NCI-H526 treated with DMSO at 0.1 percent for 48 hours (cell line): ENCODE measurements at places on chromosomes 2 and 18.

DNA sequence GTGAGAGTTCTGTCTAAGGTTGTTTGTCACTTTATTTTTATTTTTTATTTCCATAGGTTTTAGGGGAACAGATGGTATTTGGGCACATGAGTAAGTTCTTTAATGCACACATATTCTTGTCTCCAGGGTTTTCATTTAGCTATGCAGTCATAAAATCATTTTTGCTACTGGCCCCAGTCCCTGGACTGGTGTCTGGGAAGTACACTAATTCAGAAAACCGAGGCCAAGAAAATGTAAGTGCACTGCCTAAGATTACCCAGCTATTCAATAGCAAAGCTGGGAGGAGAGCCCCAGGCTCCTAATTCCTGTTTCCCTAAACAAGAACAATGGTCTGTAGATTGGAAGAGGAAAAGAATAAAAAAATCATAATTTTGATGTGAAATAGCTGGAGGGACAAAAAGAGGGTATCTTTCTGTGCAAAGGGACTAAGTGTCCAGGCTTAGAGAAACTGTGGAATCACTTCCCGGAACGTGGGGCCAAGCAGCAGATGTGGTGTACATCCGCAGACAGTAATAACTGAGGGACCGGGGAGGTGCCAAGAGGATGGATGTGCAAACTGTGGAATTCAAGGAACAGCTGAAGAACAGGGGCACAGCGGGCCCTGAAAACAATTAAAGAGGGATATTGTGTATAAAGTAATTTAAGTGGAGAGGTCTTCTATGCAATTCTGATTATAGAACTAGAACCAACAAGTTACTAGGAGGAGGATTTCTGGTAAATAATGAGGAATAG, 236.3 kb downstream of the ACKR3 start:
- no peak for DNase-seq

- DNase-seq, result no peak
Observed at GRCh38 chr2:168375195-168375798, 80.8 kb upstream of the CERS6 start.

GRCh38 chr2:102116630-102117471, 25.7 kb upstream of the IL1R1 start:
- no peak for DNase-seq

DNA sequence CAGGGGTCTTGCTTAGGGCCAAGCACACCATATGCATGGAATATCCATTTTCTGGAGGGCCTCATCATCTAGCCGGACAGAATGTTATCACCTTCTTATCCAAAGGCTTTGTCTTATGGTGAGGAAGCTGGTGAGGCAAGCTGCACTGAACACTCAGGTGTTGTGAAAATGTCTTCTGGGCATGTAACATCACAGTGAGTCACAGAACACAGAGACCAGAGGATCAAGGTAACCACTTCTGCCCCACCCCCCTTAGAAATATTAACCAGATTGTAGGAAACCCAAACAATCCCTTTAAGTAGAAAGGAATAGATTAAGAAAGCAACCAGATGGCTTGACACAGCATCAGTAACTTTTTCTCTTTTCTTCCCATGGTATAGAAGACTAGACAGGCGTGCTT, 51.1 kb downstream of the MYO5B start:
- no peak for DNase-seq

GRCh38 chr2:71882949-71883472, 264.7 kb downstream of the CYP26B1 start:
- no peak for DNase-seq

- no peak for DNase-seq
Observed at GRCh38 chr2:237171396-237171795, 85.7 kb downstream of the COPS8 start.

DNA sequence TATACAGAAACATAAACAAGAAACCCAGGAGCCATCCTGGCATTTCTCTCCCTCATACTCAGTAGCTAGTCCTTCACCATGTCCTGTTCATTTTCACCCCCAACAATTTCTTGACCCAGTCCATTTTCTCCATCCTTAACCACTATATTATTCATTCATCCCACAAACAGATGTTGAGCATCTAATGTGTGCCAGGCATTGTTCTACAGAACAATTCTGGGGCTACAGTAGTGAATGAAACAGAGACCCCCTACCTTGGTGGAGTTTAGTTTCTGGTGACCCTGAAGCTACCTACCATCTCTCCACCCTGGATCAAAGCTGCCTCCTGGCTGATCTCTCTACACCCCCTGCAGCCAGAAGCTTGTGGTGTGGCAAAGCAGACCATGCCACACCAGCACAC, 27.5 kb upstream of the BZW1 start:
- DNase-seq, result no peak

GRCh38 chr2:45860136-45861121, 209.0 kb downstream of the PRKCE start:
- DNase-seq, result no peak

DNA sequence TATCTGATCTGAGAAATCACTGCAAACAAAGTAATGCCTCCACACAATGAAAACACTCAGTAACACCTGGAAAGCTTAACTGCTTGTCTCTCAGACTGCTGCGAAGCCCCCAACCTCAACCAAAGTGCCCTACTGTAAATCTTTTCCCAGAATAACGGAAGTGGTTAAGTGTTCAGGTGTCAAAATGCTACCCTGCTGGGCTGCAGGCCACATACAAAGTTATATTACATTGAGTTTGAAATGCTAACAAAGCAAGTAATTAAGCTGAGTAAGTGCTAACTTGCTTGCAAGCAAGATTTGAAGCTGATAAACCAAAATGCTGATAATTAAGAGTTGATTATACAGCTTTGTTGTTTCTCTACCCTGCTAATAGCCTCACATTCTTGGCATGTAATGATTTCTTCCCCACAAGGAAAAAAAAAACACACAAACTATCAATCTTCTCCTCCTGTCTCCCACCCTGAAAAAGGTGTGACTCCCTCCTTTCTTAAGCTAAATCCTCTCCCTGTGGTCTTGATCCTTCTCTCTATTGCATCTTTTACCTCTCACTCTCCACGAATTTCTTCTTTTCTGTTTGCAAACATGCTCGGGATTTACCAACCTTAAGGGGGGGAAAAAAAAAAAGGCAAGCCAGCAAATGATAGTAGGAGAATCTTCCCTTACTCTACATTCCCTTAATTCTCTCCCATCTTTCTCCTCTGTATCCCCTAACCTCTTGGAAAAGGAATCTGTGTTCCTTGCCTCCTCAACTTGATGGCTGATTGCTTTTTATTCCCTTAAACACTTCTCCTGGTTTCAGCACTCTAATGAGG, 266.8 kb upstream of the SIX3 start:
- no peak for DNase-seq

DNA sequence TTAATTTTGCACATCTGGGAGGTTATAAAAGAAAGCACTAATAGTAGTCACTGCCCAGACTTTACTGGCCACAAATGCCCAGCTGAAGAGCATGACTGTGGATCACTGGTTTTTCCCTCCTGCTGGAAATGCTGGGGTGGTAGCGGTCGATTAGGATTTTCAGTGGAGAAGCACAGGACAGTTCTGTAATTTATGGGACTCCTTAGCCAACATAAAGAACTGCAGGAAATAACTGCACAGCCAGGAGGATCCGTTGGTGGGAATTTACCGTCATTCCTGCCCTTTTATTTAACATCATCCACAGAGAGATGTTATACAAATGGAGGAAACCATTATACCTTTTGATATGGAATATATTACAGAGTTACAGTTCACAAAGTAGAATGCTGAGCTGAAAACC, 61.5 kb downstream of the TNFRSF11A start:
- no peak for DNase-seq

DNA sequence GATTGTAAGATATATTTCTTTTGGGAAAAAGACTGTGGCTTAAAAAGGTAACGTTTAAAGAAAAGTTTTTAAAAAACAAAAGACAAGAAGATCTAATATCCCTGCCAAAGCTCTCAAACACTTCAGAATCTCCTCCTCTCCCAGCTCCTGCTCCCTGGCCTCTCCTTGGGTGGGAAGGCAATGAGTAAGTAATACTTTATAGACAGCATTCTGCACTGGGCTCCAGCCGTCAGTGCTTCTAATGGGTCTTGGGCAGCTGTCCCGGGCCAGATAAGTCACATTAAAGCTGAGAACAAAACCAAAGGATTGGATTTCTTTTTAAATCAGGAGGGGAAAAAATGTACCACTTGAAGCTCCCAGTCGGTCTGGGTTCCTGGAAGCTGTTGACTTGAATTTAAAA, 133.7 kb downstream of the ALPK2 start:
- DNase-seq, result no peak

- DNase-seq, result no peak
Observed at GRCh38 chr18:79949697-79950487, 1.6 kb downstream of the SLC66A2 start.

GRCh38 chr2:201901786-201902185, 95.4 kb downstream of the CDK15 start:
- DNase-seq, result no peak

- DNase-seq, result no peak
Observed at GRCh38 chr18:36624451-36625167, 204.2 kb downstream of the TPGS2 start.

- DNase-seq, result no peak
Observed at GRCh38 chr2:134933732-134934131, 15.1 kb downstream of the CCNT2 start.

DNA sequence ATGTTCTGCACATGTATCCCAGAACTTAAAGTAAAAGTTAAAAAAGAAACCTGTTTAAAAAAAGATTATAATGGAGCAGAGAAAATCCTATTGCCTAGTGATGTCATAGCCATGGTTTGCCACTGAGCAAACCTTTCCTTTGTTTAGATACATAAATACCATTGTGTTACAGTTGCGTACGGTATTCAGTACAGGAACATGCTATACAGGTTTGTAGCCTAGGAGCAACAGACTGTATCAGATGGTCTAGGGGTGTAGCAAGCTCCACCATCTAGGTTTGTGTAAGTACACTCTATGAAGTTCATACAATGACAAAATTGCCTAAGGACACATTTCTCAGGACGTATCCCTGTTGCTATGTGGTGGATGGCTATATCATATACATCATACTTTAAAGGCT, 13.0 kb downstream of the ICA1L start:
- DNase-seq, result no peak

- no peak for DNase-seq
Observed at GRCh38 chr2:224359569-224359968, 42.3 kb downstream of the FAM124B start.

GRCh38 chr18:22591222-22591621, 173.5 kb upstream of the CTAGE1 start:
- DNase-seq, result peak; percentile 17

DNA sequence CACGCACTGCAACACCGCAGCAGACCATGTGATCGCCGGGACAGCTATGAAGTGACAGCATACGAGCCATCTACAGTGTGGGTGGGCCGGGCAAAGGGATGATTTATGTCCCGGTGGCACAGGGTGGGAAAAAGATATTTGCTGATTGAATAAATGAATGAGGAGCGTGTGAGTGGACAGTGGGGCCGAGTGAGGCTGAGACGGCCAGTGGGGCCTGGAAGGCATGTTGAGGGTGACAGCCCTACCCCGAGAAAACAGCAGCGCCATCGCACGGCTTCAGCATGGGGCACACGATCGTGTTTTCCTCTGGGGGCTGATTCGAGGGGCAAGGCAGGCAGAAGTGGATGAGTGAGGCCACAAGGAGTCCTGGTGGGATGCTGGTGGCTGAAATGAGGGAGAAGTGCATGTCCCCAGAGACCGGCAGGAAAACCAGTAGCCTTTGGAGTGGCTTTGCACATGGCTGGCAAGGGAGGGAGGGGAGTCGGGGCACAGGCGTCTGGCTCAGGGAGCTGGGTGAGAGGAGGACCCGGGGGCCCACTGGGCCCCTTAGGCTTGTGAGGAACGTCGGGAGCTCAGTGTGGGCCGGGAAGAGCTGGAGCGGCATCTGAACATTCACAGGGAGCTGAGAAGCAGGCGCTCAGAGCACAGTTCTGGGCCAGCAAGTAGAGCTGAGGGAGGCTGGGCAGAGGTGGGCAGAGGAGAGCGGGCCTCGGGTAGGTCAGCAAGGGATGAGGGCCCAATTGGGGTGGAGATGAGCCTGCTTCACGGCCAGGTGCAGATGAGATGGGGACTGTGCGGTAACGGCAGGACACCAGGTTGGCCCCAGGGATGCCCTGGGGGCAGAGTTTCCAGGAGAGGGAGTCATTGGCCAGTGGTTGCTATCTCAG, 32.1 kb upstream of the MAL start:
- DNase-seq, result no peak

DNA sequence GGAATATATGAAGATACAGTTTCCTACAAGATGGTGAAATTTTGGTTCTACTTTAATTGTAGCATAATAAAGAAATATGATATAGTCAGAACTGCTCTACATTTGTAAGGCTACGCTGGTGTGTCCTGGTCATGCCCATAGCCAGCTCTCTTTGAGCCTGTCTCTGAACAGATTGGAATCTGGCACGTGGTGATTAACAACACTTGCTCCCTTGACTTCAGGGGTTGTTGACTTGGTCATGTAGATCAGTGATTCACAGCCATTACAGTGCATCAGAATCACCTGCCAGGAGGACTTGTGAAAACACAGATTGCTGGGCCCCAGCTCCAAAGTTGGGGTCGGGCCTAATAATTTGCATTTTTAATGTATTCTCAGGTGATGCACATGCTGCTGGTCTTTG, 80.4 kb downstream of the PTPRM start:
- no peak for DNase-seq

DNA sequence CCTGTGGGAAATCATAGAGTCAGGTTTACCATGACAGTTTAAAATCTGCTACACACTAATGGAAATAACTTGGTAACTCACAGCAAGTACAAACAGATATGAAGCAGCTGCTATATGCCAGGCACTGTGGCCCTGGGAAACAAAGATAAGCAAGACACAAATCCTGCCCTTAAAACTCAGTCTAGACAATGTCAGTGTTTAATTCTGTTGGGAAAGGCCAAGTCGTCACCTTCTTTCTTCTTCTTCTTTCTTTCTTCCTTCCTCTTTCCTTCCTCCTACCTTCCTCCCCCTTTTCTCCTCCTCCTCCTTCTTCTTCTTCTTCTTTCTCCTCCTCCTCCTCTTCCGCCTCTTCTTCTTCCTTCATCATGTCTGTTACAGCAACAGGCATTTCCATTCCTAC, 26.8 kb downstream of the PLEK start:
- no peak for DNase-seq

DNA sequence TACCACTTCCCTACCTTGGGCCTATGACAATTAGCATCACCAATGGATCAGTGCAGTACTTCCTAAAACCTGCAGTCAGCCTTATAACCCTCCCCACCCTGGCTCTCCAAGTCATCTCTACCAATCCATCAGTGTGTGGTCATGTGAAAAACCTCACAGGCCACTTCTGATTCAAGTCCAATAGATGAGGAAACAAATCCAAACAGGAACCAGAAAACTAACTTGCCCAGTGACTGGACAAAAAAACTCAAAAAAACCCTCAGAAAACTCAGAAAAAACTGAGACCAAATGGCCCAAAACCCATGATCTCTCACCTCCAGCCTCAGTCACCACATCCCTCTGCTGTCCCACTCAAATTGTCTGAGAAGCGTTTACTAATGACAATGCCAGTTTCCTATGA, 43.3 kb downstream of the TGFA start:
- DNase-seq, result no peak
